Tibial artery (tissue), 4 donors: ENCODE measurements at places on chromosomes 11 and 22.

DNA sequence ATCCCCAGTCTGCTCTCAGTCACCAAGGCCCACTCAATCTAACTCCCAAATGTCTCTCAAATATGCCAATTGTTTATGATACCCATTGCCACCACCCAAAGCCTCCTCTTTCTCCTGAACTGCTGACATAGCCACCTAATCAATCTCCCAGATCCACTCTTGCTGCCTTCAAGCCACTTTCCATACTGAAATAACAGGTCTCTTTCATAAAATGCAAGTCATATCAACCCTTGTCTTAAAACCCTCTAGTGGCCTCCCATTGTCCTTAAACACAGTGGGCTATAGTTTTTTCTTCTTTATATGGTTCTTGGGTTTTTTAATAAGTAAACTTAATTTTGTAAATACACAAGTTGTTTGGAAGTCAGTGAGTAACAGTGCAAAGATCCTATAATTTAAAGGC lies 155.2 kb upstream of the ZC3H12C start:
- no peak for DNase-seq

DNA sequence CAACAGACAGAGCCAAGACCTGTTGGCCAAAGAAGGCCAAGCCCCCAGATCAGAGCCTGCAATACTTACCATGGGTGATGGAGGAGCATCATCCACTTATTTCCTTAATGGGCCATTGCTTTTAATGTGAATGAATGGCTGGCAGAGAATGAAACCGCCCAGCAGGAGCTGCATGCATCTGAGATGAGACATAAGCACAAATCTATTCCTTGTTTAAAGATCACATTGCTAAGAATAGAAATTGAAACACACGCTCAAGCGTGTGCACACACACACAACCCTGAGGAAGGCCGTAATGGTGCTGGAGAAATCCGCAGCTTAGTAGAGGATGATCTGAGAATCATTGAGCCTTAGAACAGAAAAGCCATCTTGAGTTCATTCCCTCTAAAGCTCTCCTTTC lies 5.3 kb upstream of the RRAS2 start:
- no peak for DNase-seq

GRCh38 chr22:32375678-32376450 lies 18.2 kb downstream of the RFPL3 start:
- DNase-seq = no peak

GRCh38 chr11:114089748-114090147 lies 30.2 kb downstream of the ZBTB16 start:
- no peak for DNase-seq

DNA sequence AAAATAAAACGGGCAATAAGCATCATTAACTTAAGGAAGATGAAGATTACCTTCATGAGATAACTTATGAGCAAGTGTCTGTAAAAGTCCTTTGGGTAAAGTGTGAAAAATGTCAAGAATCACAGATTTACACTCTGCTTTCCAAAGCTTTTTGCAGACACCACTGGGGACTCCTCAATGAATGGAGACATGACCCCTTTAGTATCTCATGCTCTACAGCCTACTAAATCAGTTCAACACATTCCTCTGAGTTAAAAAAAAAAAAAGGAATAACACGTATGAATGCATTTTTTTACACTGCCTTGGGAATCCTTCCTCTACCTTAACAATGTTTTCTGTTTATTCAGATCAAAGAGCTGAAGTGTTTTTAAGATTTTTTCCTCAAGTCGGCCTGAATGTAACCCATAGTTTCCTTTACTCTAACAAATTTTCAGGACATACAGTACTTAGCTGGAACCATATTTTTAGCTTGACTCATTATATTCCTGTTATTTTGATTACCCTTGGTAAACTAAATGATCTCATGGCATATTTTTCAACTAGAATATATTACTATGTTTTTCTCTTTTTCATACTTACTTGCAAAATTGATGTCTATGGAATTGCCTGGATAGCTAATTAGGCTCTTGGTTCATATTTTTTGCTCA lies 25.9 kb upstream of the RAB30 start:
- no peak for DNase-seq

- DNase-seq = no peak
These were observed 10.2 kb downstream of the VSTM5 start for GRCh38 chr11:93840180-93840579.

GRCh38 chr11:33957304-33957917 lies 65.5 kb upstream of the LMO2 start:
- DNase-seq = no peak

GRCh38 chr11:44162662-44163061 lies 67.2 kb downstream of the EXT2 start:
- DNase-seq = no peak

GRCh38 chr11:3994030-3994640 lies 100.5 kb upstream of the RRM1 start:
- DNase-seq = no peak

DNA sequence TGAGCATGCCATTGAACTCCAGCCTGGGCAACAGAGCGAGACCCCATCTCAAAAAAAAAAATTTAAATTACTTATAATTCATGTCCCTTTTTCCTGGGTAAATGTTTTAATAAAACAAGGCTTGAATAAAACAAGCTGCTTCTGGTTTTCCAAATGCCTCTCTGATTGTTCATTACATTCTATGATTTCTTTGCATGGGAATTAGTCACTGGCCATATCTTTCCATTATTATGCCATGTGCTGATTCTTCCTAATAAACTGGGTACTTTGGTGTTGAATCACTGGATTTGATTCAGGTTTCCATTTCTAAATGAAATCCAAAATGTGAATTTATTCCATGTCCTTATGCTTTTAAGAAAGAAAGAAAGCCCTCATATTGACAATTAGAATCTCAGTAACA lies 42.6 kb downstream of the ZNF215 start:
- DNase-seq = no peak

- no peak for DNase-seq
These were observed 59.0 kb downstream of the ZC3H12C start for GRCh38 chr11:110152199-110152598.

GRCh38 chr11:13091373-13091772 lies 82.3 kb downstream of the RASSF10 start:
- DNase-seq = no peak

DNA sequence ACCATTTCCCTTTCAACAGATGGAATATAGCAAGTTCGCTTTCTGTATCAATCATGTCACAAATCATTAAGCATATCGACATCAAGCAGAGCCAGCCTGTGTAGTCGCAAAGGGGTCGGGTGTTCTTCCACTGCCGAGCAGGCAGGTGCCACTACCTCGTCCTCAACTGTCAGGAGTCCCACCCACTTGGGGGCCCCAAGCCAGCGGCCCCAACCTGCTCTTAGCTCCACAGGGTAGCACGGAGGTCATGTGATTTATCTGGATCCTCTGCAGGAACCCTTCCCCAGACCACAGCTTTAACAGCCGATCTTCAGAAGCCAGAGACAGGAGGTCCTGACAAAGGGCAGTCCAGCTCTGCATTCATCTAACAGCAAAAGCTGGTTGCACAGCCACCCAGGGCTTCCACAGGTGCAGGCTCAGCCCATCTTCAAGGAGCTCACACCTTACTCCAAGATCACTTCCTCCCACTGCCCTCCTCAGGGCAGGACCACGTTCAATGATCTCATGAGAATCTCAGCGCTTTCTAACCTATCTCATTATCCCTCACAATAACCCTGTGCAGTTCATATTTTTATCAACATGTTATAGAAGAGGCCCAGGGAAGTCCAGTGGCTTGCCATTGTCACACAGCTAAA lies 110.2 kb downstream of the TRIM29 start:
- DNase-seq = no peak

DNA sequence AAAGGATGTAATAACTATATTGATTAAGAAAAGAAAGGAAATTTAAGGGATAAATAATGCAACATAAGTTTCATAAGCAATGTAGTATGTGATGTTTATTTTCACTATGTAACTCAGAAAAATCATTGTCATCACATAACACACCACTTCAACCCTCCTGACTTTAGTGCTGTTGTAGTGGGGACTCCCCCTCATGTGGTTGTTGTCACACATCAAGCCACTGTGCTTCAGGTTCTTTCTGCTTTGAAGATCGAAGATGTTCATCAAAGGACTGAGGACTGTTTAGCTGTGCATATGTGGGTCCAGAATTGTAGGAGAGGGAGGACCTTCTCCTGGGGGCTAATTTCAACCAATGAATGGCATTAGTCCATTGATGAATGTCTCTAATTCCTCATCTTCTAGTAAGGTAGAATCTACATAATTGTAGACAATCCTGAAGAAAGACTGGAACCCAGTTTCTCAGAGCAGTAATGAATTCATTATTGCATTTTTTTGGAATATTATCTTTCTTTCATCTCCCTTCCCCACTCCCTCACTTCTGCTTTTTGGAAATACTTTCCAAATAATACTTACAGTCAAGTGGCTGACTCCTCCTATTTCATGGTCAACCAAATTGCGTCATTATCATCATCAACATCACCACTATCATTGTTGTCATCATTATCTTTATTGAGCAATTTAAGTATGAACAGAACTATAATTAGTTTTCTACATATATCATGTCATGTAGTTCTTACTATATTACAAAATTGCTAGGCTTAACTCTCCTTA lies 9.8 kb upstream of the CARD16 start:
- DNase-seq = no peak

- no peak for DNase-seq
These were observed 18.9 kb downstream of the LIMK2 start for GRCh38 chr22:31230871-31231621.

GRCh38 chr22:38490915-38491314 lies 15.2 kb downstream of the DDX17 start:
- DNase-seq = peak; percentile 80

- DNase-seq = no peak
These were observed 9.6 kb downstream of the OR52K1 start for GRCh38 chr11:4491878-4492606.
